ENCODE measurements at places on chromosomes 1 and 21.

GRCh38 chr1:112172294-112172882, 182.9 kb upstream of the KCND3 start:
- DNase-seq = no peak

DNA sequence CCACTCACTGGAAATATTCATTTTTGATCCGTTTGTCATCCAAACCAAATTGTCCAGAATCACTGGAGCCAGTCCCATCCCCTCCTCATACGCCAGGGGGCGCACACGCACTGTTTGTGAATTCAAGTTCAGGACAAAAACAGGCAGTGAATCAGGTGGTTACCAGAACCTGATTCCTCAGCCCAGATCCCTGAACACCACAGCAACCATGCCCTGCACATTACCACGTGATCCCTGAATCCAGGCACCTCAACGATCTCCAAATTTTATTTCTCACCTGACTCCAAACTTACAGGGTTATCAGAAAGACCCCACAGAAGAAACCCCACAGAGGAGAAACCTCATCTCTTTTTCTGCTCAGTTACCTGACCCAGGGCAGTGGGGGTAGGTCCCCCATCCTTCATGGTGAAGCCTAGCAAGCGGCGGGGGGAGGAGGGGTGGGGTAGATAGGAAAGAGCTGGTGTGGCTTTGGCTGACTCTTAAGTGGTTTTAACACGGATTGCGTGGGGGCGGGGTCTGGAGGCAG, 1.4 kb upstream of the PTPRF start:
- peak; percentile 81 for DNase-seq

DNA sequence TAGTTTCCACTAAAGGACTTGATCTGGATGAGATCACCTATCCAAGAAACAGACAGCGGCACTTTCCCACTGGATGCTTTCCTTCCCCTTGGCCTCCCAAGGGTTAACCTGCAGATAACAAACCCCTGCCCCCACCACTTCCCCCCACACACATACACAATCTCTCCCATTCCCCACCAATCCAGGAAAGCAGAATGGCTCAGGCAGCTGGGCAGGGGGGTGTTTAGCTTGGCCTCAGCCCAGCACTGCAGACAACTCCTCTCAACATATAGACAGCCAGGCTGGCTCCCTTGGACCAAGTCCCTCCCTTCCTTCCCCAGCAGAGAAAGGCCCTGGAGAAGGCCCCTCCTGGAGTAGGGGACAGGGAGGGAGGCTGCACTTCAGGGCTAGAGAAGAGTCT, 24.6 kb downstream of the PLEKHA6 start:
- no peak for DNase-seq

DNA sequence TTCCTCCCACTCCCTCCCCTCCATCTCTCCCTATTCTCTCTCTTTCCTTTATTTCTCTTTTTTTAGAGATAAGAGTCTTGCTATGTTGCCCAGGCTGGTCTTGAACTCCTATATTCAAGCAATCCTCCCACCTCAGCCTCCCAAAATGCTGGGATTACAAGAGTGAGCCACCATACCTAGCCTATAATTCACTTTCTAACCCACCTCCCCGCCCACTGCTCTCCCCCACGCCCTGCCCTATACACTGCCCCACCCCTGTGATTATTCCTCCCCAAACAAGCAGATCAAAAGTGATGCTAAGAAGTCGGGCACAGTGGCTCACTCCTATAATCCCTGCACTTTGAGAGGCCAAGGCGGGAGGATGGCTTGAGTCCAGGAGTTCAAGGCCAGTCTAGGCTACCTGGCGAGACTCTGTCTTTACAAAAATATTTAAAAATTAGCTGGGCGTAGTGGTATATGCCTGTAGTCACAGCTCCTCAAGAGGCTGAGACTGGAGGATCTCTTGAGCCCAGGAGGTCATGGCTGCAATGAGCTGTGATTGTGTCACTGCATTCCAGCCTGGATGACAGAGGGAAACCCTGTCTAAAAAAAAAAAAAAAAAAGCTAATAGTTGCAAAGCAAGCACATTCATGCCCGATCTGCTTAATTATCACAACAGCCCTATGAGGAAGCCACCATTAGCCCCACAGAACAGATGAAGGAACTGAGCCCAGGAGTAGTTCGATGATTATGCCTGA, 12.8 kb upstream of the E2F2 start:
- DNase-seq = no peak

DNA sequence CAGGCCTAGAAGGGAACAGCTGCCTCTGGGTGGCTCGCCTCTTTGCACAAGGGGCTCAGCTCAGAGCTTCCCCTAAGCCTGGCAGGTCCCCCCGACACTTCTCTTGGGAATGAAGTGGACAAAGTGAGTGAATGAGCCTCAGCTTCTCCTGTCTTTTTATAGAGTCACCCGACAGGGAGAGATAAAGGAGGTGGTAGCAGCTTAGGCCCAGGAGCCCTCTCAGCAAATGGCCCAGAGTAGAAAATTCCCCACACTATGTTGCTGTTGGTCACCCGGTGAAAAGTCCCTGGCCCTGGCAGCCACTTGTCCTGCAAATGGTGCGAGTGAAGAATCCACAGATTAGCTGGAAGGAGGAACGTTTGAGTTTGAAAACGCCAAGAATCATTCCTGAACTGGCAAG, 2.4 kb downstream of the CLDN14 start:
- DNase-seq = no peak

GRCh38 chr21:32519945-32520874, 65.1 kb downstream of the TCP10L start:
- no peak for DNase-seq
